Upper lobe of right lung (tissue), 1 donor: ENCODE measurements at places on chromosomes 11 and 22. TPM values are rescaled to one million over a fixed set of nuclear protein-coding genes. Genes with fewer than 3 reads are reported as not detected.

DNA sequence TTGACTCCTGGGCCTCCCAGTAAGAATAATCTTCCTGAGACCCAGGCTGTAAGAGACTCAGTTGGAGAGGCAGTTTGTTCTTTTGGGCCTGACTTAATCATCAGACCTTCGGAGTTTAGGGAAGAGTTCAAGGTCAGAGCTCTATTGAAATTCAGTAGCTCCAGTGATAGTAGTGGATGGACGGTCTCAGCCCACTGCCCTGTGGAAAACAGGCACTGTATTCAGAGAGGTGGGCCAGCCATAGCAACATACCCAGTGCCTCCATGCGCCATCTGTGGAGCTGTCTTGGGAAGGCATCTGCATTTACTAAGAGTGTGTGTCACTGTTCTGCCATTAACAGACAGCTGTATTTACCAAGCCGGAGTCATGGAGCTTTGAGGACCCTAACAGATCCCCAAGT lies 2.9 kb downstream of the SMARCB1 start:
- peaks cover 28% of the 10 kb centered on the region for H3K4me1 ChIP-seq
- no peak for DNase-seq
- H3K36me3 ChIP-seq, result peaks cover 31% of the 10 kb centered on the region
- no peak overlapping the region for H3K27ac ChIP-seq
- no peaks in the 10 kb centered on the region for H3K27me3 ChIP-seq

DNA sequence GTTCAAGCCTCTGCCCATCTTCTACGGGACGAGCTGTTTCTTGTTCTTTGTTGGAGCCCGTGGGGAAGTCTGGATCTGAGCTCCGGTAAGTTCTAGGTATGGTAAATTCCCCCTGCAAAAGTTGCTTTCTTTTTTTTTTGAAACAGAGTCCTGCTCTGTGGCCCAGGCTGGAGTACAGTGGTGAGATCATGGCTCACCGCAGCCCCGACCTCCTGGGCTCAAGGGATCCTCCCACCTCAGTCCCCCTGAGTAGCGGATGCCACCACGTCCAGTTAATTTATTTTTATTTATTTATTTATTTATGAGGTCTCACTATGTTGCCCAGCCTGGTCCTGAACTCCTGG lies 35.5 kb upstream of the MOB2 start:
- H3K4me3 ChIP-seq, result no peak overlapping the region
- DNase-seq, result no peak
- H3K36me3 ChIP-seq, result no peaks in the 10 kb centered on the region
- H3K27me3 ChIP-seq, result no peaks in the 10 kb centered on the region

The RIBC2 gene
- total RNA-seq, result not detected

The ACTN3 gene
- total RNA-seq, result not detected
